H7 (cell line): ENCODE measurements at places on chromosomes 6 and 20.
A peak's percentile ranks its signal among the peaks of the same experiment; 100 is the strongest.

GRCh38 chr6:112478036-112478435, 130.9 kb downstream of the RFPL4B start:
- no peak for DNase-seq

DNA sequence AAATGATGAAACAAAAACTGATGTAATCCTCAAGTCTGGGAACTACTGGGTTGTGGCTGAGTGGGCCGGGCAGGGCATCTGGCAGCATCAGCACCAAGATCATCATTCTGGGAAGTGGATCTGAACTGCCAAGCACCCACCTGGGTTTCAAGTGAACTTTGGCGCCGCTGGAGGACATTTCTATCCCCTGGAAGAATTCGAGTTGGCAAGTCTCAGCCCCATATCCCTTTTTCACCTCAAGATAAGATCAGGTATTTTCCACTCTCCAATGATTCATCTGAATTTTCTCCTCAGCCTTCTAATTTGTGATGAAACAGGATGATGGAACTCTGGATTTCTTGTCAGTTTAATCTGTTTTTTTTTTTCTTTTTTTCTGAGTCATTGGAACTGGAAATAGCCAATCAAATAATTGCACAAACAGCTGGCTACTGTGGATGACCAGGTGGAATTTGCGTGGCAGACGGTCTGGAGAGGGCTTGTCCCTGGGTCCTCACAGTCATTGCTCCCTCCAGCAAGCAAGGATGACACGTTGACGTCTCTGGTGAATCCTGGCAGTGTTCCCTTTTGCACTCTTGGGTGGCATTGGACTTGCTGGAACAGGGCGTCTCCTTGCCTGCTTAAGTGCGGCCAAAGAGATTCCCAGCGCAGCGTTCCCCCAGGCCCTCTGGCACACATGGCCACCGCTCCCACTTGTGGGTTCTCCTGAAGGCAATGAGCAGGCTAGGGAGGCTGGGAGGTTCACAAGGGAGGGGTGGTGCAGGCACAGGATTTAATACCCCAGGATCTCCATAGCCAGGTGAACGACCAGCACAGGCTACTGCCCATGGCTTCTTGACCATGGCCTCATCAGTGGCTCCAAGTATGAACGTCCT, 80.4 kb downstream of the DHX35 start:
- DNase-seq, result no peak

- no peak for DNase-seq
These were observed 15.7 kb upstream of the HLA-C start for GRCh38 chr6:31287619-31288018.

DNA sequence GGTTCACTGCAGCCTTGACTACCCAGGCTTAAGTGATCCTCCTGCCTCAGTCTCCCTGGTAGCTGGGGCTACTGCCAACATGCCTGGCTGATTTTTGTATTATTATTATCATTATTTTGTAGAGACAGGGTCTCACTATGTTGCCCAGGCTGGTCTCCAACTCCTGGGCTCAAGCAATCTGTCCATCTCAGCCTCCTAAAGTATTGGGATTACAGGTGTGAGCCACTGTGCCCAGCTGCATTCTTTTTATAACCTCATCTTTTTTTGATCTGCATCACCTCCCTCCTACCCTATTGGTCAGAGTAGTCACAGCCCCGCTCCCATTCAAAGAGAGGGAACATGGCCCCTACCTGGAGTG, 23.6 kb upstream of the IER3 start:
- DNase-seq, result no peak

- DNase-seq, result peak; percentile 44
These were observed 188.0 kb downstream of the DLL1 start for GRCh38 chr6:170102582-170103481.

GRCh38 chr6:114063956-114064355, 93.0 kb upstream of the HDAC2 start:
- DNase-seq, result no peak

- no peak for DNase-seq
These were observed 44.6 kb downstream of the TULP4 start for GRCh38 chr6:158356586-158357546.

DNA sequence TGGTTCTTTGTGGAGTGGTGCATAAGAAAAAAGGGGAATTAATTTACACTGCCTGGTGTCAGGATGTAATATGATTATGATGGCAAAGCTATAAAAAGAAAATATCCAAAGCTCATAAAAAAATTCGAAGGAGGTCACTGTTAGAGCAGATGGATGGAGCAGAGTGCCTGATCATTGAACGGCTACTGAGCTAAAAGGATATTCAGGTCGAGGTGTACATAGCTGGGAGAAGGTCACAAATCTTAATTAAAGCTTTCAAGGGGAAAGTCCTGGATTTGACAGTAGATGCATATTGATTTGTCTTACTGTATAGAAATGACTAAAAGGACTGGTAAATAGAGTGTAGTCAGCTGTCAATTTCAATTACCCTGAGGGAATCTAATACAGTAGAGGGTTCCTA, 84.4 kb downstream of the PKIB start:
- DNase-seq, result no peak

GRCh38 chr20:8190043-8190880, 58.2 kb downstream of the PLCB1 start:
- DNase-seq, result no peak

DNA sequence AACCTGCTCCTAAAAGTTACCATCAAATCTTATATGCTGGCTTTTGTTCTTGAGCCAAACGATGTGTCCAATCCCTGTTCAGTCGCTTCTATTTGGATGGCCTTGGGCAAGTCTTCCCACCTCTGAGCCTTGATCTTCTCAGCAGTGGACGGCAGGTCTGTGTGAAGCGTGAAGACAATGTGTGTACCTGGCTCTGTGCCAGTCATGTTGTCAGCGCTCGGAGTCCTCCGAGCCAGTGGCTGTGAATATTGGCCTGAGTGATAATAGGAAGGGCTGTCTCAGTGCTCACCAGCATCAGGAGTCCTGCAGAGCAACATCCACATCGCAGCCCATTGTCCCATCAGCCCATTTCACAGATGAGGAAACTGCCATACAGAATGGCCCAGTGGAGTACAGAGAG, 219.0 kb downstream of the CDC5L start:
- DNase-seq, result no peak

- no peak for DNase-seq
These were observed 11.6 kb upstream of the MAN1A1 start for GRCh38 chr6:119361209-119361608.

GRCh38 chr20:17965042-17965697, 3.4 kb downstream of the SNX5 start:
- no peak for DNase-seq

DNA sequence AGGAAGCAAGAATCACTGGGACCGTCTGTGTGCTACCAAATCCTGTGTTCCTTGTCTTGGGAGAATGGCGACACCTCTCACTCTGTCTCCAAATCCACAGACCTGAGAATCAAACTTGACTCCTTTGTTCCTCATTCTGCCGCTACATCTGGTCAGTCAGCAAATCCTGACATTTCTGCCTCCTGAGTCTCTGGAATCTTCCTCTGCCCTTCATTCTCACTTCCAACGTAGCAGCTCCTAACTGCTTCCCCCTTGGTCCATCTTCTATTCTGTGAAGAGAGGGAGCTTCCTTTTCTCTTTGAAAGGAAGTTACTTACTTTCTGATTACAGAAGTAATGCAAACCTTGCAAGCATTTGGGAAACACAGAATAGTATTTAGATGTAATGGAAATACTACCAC, 37.7 kb downstream of the SYTL3 start:
- no peak for DNase-seq

GRCh38 chr6:168496139-168496996, 55.4 kb downstream of the SMOC2 start:
- DNase-seq, result peak; percentile 72

DNA sequence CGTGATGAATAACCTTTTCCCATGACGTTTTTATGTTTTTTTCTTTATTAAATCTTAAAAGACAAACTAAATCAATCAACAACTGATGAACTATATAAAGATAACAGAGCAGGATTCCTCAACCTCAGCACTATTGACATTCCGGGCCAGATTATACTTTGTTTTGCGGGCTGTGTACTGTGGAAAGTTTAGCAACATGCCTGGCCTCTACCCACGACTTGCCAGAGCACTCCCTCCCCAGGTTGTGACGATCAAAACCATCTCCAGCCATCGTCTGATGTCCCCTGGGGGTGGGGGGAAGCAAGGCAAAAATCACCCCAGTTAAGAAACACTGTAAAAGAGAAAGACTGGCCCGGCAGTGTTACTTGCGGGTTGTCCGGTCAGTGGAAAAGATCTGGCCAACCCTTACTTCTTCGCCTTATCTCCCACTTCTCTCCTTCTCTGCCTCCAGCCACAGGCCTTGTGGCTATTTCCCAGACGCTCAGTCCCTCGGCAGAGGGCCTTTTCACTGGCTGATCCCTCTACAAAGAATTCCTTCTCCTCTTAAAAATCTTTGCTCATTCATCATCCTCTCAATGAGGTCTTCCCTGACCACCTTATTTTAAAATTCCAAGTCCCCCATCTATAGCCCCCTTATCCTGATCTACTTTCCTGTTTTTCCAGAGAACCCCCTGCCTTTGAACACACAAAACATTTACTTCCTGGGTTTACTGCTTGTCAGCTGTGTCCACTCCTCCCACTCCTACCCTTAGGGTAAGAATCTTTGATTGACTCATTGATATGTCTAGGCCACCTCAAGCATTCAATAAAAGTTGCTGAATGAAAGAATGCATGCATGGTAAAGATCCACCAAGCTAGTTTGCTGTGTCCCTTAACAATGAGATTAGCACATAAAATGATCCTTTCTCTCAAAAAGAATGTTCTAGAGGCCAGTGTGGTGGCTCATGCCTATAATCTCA, 14.7 kb upstream of the RAB22A start:
- no peak for DNase-seq

DNA sequence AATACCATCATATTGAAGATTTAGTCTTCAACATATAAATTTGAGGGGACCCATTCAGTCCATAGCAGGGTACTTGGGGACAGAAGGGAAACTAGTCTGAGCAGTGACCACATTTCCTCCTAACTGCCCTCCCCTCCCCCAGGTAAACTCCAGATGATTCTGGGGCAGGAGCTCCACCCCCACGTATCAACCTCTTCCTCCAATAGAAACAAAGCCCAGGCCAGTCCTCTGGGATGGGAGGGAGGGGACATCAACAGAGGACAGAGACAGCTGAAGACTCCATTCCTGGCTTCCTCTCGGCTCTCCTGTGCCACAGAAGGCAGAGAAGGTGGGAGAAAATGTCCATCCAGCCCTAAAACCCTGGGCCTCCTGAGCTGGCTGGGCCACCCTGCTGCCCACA, 85.0 kb upstream of the TOP1 start:
- peak; percentile 57 for DNase-seq

- DNase-seq, result no peak
These were observed 60.0 kb upstream of the BTN3A2 start for GRCh38 chr6:26304797-26305640.

GRCh38 chr6:132400883-132401617, at the start of gene MOXD1:
Gene MOXD1 (minus strand): TSS chr6:132401475. CDS start chr6:132401426, 49 bp downstream.
- DNase-seq, result peak; percentile 90

DNA sequence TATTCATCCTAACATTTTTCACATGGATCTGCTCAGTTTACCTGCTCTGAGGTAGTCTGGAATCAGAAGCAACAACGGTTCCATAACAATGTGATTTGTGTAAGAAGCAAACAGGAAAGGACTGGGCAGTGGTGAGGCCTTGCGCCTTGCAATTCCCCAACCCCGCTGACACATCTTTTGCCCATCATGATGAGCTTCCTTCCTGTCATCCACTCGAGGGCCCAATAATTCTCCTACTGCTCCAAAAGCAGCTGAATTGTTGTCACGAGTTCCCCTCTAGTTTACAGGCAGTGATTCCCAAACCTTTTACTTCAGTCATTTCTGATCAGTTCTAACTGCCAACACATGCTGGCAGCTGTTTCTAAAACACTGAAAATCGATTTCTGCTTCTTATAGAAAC, 22.9 kb downstream of the STX7 start:
- no peak for DNase-seq

GRCh38 chr6:159324596-159324995, 155.4 kb downstream of the FNDC1 start:
- no peak for DNase-seq

GRCh38 chr6:157728183-157728881, 94.7 kb upstream of the SNX9 start:
- DNase-seq, result no peak

DNA sequence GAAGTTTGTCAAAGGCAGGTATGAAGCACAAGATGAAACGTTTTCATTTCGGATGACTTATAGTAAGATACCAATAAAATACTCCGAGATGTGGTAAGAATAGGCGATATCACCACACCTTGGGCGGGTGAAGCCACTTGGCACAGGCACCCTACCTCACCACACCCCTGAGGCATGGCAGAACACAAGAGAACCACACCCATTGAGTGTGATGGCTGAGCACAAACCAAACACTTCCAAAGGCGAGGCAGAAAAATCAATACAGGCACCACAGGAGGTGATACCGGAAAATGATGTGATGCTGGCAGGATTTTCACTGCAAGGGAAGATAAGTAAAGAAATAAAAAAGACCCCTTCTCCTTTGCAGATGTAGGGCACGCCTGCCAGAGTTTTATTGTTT, 332.9 kb upstream of the PRDM1 start:
- DNase-seq, result no peak

- no peak for DNase-seq
These were observed 54.1 kb upstream of the CST7 start for GRCh38 chr20:24894967-24895366.

- no peak for DNase-seq
These were observed 180.1 kb upstream of the CST7 start for GRCh38 chr20:24768713-24769601.

GRCh38 chr6:15620611-15621010, 42.2 kb downstream of the DTNBP1 start:
- DNase-seq, result no peak

DNA sequence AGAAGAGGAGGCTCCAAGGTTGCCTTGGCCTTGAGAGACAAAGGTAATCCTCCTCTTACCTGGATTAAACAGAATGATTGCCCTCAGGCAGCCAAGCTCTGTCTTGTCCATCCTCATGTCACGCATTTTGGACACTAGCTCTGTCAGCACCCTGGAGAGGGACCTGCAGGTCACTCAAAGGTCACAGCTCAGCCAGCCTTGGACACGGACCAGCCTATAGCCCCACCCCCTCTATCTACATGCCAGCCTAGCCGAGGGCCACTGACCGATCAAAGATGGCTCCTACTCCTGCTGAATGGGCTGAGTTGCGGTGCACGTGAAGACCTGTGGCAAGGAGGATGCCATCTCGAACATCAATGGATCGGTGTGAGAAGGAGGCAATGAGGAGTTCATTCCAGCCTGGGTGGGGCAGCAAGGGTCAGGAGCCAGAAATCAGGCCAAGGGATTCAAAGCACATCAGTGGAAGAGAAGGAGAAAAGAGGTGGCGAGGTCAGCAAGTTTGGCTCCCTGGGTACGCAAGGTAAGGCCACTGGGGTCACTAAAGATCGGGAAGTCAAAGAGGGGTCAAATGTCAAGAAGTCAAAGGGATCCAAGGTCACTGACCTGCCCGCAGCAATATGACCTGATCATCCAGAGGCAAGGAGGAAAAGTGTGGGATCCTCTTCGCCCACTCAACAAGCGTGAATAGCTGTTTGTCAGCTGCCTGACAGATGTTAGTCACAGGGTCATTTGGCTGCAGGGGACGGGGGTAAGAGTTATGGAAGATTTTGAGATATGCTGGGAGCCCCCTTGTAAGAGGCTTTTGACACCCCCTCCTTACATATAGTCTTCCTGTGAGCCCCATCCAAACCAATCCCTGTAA, 3.3 kb upstream of the COL11A2 start:
- peak; percentile 40 for DNase-seq
